GM12891 (cell line): ENCODE measurements at places on chromosomes 3 and 15.

GRCh38 chr3:119796785-119797184 is 14.9 kb downstream of the NR1I2 start:
- no peak for DNase-seq

- no peak for DNase-seq
Measured at GRCh38 chr15:100941536-100941935, 22.4 kb downstream of the LRRK1 start.

DNA sequence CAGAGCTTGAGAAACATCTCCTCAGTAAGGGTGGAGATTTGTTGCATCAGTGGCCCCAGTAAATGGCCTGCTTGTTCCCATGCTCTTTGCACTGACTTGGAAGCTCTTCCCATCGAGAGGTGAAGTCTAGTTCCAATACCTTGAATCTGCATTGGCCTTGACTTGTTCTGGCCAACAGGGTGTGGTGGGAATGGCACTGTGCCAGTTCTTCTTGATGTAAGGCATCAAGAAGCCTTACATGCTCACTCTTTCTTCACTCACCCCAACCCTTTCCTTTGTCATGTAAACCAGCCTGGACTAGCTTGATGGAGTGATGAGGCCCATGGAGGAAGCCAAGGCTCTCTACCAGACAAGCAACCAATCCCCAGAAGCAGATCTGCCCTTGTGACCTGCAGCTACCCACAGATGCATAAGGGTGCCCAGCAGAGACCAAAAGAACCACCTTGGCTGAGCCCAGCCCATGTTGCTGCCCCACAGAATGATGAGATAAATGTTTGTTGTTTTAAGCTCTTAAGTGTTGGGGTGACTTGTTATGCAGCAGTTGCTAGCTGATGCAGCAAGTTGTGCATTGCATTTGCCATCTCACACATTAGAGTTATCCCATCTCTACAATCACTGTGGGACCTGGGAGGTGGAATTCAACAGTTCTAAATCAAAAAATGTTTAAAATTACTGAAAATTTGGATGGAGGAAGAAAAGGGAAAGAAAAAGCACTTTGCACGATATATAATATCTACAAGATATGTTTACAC is 11.1 kb upstream of the MGLL start:
- DNase-seq = no peak

GRCh38 chr3:124078953-124079911 is 87.3 kb upstream of the ROPN1 start:
- DNase-seq = no peak

GRCh38 chr15:80441714-80442113 is 37.5 kb downstream of the ARNT2 start:
- DNase-seq = no peak

- DNase-seq = no peak
Measured at GRCh38 chr3:184184546-184185230, 1.3 kb upstream of the ABCF3 start.

DNA sequence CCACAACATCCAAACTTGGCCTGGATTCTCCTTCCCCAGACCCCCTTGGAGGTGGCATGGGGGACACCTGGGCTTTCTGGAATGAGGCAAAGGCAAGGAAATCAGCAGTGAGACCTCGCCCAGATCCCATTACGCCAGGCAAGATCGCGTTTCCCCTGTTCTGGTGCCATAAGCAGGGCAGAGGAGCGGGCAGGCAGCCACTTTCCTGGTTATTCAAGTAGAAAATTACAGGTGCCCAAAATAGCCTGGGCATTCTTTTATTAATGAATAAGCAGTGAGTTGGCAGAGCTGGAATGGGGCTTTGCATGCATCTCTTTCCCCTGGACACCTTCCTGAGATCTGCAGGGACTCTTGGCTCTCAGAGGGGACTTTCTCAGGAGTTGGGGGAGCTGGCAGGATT is 31.5 kb upstream of the FAM107A start:
- no peak for DNase-seq

DNA sequence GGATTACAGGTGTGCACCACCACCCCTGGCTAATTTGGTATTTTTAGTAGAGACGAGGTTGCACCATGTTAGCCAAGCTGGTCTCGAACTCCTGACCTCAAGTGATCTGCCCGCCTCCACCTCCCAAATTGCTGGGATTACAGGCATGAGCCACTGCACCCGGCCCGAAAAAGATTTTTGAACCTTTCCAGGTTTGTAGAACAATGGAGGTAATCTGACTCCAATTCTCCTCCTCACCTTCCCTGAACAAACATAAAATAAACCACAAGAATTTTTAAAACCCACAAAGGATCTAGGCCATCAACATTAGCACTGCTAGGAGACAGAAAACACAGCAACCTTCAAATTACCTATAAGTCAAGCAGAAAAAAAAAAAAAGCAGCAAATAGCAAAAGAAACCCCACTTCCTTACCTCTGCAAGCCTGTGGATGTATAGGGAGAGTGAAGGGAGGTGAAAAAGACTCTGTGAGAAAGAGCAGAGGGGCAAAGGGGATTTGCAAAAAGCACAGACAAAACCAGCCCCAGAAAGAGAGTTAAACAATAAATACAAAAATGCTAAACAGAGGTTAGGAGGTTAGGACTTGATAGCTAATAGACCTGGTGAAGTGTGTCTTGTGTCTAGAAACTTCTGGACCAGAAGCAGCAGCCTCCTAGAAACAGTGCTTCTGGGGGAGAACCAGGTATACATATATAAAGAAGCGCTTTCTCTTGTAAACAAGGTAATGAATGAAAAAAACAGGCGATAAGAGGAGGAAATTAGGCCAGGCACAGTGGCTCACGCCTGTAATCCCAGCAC is 32.1 kb downstream of the TFDP2 start:
- no peak for DNase-seq

DNA sequence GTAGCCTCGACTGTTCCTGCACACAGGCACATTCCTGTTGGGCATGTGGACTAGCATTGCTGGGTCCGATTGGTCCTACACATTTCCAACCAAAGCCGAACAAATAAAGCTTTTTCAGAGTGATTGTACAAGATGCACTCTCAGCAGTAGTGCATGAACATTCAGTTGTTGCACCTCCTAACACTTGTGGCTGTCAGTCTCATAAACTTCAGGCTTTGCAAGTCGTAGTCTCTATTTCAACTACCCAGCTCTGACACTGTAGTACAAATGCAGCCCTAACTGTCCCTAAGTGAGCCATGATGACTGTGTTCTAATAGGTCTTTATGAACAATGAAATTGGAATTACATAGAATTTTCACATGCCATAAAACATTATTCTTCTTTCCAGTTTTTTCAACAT is 281.7 kb upstream of the ATP10A start:
- no peak for DNase-seq

- no peak for DNase-seq
Measured at GRCh38 chr15:37813306-37813705, 121.1 kb upstream of the TMCO5A start.

DNA sequence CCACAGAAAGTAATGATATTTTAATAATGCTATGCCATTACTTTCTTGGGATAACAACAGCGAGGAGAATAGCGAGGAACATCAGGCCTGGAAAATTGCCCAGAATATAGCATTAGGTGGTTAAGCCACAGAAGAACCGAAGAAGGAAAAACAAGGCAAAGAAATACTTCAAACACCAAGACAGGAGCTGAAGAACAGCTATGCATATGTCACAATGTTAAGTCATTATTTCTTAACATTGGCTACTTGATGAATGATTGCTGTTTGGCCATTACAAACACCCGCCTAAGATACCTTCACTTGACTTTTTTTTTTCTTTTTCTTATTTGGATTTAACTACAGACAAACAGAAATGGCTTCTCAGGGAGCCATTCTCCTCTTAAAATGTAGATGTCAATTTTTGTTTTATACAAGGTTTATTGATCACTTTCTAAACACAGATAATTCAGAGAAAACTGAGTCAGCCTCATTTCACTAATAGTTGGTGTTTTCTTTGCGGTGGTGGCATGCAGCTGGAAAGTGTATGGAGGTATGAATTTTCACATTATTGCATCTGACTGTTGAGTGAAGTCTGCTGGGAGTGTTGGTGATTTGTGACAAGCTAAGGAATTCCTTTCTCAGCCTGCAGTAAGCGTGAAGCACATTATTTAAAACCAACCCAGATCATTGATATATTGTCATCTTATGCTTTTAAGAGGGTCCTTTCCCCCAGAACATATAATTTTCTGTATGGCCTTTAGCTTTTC is 705.7 kb upstream of the NR2F2 start:
- DNase-seq = no peak

GRCh38 chr3:175484666-175485065 is 625.5 kb downstream of the NAALADL2 start:
- no peak for DNase-seq

- DNase-seq = no peak
Measured at GRCh38 chr15:25780479-25781255, 82.5 kb downstream of the ATP10A start.

- no peak for DNase-seq
Measured at GRCh38 chr3:8765528-8765927, 3.9 kb downstream of the OXTR start.

GRCh38 chr15:48602358-48603122 is 43.0 kb downstream of the FBN1 start:
- DNase-seq = no peak

DNA sequence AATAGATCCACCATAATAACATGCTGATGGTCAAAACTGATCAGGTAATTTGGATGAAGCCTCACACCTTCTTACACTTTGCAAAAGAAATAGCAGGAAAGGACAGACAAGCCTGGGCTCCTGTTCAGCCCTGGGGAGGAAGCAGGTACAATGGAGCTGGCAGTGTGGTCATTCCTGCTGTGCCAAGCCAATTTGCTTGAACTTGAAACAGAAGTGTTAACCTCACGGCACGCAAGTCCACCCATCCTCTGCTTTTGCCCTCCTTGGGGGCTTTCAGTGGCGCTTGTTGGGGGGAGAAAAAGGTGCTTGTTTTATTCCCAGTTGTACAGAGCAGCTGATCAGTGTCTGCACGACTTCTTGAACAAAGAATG is 36.8 kb upstream of the RFTN1 start:
- no peak for DNase-seq

DNA sequence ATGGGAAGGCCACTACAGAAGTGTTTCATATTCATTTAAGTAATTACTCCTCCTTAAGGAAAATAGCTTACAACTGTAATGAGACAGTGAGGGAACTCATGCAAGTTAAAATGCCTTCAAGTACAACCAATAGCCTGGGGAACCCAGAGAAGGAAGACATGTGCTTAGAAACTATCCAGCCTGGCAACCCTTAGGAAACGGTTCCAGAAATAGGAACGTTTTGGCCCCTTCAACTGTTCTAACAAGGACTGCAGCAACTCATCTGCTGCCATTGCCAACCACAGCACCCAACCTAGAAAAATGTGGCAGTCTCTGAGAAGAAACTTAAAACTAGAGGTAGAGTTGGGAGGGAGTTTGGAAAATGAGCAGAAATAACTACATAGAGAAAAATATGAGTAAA is 147.5 kb upstream of the STRIT1 start:
- DNase-seq = no peak

DNA sequence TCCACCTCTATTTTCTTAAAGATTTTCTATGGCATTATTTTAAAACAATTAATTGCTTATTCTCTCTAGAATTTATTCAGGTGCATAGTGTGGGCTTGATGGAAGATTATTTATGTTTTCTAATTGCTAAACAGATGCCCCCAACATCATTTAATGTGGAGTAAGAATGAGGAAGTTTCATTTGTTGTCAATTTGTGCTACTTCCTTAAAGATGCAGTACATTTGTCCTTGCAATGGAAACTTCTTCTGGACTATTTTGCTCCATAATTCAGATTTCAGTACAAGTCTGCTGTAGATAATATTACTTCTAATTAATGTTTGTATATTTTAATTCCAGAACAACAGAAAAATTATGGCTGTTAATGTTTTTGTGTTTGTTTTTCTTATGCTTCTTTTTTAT is 104.8 kb downstream of the TGFBR2 start:
- no peak for DNase-seq

DNA sequence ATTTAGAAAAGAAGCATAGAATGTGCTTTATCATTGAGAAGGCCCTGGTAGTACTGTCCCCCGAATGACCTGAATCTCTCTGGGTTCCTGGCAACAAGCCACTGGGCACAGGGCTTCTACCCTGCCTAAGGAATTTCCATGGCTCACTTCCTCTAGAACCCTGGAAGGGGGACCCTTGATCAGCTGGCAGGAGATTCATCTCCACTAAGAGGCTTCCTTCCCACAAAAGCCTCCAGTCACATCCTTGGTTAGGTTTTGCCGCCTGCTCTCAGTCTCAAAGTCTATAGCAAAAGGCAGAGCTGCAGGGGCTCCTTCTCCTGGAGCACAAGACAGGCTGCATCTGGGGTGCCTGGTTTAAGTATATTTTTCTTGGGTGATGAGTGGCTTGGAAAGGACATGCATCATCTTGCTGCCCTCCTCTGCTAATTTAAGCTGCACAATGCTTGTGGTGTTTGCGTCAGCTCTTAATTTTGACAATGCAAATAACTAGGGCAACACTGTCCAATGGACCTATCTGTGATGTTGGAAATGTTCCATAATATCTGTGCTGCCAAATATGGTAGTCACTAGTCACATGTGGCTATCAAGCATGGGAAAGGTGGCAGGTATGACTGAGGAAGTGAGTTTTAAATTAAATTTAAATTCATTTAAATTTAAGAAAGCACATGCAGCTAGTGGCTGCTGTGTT is 33.4 kb upstream of the RARRES1 start:
- no peak for DNase-seq

- DNase-seq = no peak
Measured at GRCh38 chr3:10557781-10558373, 52.5 kb upstream of the ATP2B2 start.

DNA sequence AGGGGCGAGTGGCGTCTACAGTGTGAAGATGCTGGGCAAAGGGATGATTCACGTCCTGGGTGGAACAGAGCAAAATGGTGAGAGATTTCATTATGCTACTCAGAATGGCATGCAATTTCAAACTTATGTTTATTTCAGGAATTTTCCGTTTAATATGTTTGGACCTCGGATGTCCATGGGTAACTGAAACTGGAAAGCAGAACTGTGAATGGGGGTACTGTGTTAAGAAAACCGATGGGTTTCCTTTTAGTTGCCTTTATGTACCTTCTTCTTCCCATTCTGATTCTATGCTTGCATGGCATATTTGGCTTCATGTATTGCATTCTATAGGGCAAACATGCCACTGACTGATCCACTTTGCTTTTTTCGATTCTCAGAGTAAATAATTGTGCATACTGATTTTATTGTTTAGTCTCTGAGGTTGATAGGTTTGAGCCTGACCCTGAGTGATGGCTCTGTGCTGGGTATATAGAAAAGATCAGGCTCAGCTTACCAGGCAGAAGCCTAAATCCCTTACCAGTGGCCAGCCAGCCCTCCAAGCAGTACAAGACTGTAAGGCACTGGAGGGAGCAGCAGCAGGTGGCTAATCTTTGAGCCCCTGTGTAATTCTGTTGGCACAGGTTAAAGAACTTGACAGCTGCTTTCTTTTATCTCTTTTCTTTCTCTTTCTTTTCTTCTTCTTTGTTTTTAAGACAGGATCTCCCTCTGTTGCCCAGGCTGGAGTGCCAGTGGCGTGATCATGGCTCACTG is 4.5 kb downstream of the QTRT2 start:
- DNase-seq = no peak

GRCh38 chr15:99167640-99168039 is 62.8 kb downstream of the SYNM start:
- DNase-seq = no peak

DNA sequence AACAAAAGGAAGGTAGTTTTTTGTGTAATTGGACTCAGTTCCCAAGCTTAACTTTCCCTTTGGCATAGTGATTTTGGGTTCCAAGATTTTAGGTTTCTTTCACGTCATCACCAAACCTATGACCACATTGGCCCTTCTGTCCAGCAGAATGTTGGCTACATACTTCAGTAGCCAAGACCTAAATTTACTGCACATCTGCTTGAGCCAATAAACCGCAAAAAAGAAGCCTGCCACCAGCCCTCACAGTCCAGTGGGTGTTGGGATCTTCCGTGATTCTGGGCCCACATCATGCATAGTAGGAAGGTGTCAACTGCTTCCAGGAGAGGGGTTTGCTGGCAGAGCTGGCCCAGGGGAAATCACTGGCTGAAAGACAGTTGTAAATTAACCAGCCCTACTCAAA is 57.6 kb upstream of the LIPC start:
- no peak for DNase-seq
